ENCODE measurements at places on chromosomes 2 and 18. TPM values are rescaled to one million over a fixed set of nuclear protein-coding genes. Genes with fewer than 3 reads are reported as not detected.

Gene BARD1
- 53.9 TPM for total RNA-seq

Gene UGT1A5
- total RNA-seq = not detected

Gene DLGAP1
- total RNA-seq = under 0.01 TPM

Gene CELF4
- not detected for total RNA-seq

Gene EMILIN1
- total RNA-seq = 147 TPM

Gene FBXO36
- 4.7 TPM for total RNA-seq

Gene LINC00305
- total RNA-seq = not detected

Gene OTX1
- total RNA-seq = 0.49 TPM

Gene SERPINB11
- total RNA-seq = not detected

Gene MGAT4A
- 0.24 TPM for total RNA-seq

Gene GGCX
- total RNA-seq = 54.7 TPM

All from hair follicle dermal papilla cell (primary cell).